Dorsolateral prefrontal cortex (tissue), 122 donors: ENCODE measurements at places on chromosomes 7 and 10.

GRCh38 chr10:122078965-122079795 is 90.2 kb downstream of the TACC2 start:
- no peak for DNase-seq

- no peak for DNase-seq
Observed at GRCh38 chr7:145902123-145902522, 214.5 kb upstream of the CNTNAP2 start.

- DNase-seq = no peak
Observed at GRCh38 chr7:71912476-71912875, 499.7 kb downstream of the CALN1 start.

DNA sequence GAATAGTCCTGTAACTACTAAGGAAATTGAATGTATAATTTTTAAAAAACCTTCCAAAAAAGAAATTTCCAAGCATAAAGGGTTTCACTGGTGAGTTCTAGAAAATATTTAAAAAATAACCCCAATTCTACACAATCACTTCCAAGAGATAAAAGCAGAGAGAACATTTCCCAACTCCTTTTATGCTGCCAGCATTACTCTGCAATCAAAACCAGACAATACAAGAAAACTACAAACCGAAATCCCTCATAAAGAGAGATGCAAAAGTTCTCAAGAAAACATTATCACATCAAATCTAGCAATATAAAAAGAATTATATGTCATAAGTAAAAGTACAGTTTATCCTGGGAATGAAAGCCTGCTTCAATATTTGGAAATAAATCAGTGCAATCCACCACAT is 84.8 kb downstream of the OAT start:
- no peak for DNase-seq

GRCh38 chr7:19215412-19215811 is 70.2 kb upstream of the FERD3L start:
- DNase-seq = no peak

DNA sequence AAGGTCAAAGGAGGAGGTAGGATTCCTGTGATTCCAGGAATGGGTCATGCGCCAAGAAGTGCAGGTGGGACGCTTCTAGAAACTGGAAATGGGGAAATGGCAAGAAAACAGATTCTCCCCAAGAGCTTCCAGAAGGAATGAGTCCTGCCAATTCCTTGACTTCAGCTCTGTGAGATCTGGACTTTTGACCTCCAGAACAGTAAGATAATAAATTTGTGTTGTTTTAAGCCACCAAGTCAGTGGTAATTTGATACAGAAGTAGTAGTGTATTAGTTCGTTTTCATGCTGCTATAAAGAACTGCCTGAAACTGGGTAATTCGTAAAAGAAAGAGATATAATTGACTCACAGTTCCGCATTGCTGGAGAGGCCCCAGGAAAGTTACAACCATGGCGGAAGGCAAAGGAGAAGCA is 178.6 kb upstream of the GALNT17 start:
- DNase-seq = no peak

GRCh38 chr7:105202616-105203015 is 186.1 kb downstream of the SRPK2 start:
- DNase-seq = no peak

GRCh38 chr7:80089366-80089765 is 45.3 kb upstream of the GNAI1 start:
- no peak for DNase-seq

DNA sequence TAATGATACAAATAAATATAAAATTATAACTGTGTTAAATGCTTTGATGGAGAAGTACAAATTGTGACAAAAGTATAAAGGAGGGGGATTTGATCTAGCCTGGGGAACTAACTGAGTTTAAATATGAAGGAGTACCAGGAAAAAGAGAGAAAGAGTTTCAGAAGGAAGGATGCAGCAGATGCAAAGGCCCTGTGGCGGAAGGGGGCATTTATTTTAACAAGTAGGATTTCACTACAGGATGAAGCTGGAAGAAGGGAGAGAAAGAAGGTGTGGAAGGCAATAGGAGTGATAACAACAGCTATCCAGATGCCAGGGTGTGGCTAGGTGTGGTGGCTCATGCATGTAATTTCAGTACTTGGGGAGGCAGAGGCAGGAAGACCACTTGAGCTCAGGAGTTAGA is 55.8 kb downstream of the AKR1B1 start:
- no peak for DNase-seq

DNA sequence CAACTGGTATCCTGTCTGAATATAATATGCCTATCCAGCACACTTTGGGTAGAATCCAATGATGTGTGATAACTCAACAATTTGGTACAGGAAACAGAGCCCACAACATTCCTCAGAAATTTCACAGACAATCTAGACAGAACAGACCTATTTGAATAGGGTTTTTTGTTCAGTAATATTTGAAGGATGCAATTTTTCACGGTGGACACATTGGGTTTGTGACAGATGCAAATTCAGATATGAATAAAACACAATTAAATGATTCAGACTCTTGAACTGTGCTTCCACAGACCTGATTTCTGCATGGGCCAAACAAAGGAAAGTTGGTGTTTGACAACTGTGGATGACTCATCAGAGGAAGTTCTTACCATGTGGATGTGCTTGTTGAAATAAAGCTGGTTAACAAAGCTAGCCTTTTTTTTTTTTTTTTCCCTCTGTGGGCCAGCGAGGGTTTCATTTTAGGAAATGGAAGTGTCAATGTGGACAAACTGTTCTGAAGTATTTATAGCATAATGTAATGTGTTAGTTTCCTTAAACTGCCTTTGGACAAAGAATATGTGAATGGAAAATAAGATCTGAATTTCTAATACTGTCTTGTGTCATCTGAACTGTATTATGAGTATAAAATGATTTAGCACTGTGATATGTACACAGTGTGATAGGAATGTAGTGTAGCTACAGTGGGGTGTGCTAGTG is 43.2 kb upstream of the FAM133B start:
- no peak for DNase-seq

DNA sequence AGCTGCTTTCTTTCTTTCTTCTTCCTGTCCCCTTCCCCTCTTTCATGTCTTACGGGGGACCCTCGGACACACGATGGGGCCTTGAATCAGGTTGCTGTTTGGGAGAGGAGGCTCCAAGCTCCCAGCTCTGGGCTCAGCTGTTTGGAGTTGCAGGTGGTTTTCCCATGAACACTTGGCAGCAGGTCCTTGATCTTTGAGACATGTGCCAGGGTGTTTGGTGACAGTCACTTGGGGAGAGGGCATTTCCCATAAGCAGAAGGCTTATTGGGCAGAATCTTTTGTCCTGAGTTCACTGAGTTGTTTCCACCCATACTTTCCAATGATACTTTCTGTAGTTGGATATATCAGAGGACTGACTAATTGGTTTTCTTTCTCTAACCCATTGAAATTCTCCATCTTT is 104.7 kb upstream of the SH2B2 start:
- DNase-seq = no peak

DNA sequence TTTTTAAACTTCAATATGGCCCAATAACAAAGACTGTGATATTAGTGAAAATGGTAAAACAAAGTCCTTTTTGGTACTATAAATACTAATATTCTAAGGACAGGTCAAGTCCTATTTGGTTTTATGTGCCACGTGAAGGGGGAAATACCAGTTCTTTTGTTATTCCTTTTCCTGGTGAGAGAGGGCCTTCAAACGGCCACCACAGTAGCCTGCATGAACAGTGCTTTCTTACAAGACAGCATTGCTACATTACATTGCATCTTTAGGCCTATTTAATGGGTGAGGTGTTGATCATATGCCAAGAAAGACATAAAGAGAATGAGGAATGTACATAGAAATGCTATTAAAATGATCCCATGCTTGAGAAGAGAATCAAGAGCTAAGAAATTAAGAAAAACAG is 214.8 kb downstream of the LRRTM3 start:
- no peak for DNase-seq

DNA sequence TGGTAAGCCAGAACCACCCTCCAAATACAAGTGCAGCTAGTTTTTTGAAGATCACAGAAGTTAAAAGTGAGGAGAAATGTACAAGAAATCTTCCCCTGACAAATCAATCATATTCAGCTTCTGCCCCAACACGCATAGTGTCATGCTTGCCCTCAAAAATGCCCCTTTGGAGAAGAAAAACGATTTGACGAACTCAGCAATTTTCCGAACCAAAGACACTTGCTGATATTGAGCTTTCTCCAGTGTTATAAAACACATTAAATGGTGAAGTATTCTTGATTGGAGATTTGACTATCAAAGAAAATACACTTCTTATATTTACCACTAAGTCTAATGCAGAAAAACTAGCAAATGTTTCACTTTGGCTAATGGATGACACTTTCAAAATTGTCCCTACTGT is 195.5 kb downstream of the ETV1 start:
- DNase-seq = no peak

DNA sequence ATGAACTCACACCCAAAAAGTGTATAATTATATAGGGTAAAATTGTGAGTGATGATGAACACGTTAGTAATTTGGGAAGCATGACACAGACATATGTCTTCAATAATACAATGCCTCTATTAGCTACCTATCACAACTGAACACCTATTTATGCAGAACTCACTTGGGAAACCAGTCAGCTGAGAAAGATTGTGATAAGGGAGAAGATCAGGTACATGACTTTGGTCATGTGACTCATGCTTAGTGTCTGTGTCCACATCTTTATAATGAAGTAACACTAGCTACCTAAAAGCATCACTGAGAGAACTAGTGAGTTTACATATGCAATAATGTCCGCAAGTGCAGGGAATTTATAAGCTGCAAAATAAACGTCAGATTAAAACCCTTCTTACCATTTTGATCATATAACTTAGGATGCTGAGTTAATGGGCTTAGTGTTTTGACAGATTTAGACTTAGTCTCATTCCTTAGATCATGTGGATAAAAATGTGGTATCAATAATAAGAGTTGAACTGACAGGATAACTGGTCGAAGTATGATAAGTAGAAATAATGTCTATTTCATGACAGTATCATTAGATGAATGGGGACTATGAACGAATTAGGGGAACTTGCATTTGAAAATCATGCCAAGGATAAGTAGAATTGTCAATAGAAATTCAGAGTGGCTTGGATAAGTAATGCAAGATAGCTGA is 11.6 kb downstream of the VWDE start:
- DNase-seq = no peak

GRCh38 chr7:97001221-97001620 is 4.1 kb upstream of the DLX6 start:
- no peak for DNase-seq

- DNase-seq = no peak
Observed at GRCh38 chr10:123149568-123150270, 1.8 kb downstream of the HMX2 start.

GRCh38 chr7:114540291-114540690 is 125.7 kb downstream of the FOXP2 start:
- DNase-seq = no peak

DNA sequence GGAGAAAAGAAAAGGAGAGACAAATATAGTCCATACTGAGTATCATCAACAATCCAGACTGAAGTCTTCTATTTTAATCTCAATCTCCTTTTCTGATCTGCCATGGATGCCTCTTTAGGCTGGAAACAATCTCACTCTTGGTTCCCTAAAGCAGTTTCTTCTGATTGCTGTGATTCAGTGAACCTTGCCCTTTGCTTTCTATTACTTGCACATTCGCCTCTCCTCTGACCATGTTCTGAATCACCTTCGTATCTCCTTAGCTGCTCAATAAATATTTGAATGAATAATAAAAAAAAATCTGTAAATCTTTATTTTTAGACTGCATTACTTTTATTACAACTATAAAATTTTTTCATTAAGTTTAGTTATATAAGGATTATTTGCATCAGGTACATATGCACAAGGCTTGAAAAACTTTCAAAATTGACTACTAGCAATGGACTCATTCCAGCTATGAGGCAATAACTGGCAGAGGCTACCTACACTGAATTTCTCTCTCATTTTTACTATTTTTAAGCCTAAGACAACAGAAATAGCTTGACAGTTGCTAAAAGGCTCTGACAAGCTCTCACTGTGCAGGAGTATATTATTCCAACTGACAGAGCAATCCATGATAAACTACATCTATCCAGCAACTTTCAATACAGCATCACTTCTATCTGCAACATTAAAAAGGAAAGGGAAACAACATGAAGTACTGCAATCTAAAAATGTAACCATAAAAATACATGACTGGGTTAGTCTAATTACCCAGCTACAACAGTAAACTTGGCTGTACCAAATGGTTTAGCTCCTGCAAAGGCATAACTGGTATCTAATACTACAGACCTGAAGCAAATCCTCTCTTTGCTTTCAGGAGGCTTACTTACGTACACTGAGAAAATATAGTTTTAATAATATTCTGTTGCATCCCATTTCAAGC is 25.6 kb downstream of the TM9SF3 start:
- DNase-seq = no peak

- no peak for DNase-seq
Observed at GRCh38 chr10:109166935-109167334, 756.4 kb downstream of the XPNPEP1 start.

- no peak for DNase-seq
Observed at GRCh38 chr7:152600266-152600665, 75.7 kb downstream of the XRCC2 start.

GRCh38 chr7:7516156-7516555 is 19.5 kb downstream of the COL28A1 start:
- DNase-seq = no peak

DNA sequence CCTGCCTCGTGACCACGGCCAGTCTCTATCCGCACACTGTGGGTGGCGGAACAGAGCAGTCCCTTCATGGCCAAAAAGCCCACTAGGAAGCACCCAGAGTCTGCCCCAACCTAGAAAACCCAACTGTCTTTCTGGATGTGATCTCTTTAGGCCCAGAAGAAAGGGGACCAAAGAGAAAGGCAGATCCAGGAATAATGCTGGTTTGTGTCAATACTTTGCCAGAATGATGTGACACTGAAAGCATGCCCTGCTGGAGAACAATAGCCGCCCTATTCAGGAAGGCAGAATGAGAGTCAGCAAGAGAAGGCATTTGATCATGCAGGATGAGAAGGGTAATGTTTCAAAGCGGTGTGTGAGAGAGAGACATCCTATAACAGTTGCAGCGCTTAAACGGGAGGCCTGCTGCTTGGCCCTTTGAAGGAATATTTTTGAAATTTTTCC is 274.7 kb downstream of the USP6NL start:
- DNase-seq = no peak

- no peak for DNase-seq
Observed at GRCh38 chr10:99880080-99880835, 97.8 kb downstream of the ABCC2 start.

DNA sequence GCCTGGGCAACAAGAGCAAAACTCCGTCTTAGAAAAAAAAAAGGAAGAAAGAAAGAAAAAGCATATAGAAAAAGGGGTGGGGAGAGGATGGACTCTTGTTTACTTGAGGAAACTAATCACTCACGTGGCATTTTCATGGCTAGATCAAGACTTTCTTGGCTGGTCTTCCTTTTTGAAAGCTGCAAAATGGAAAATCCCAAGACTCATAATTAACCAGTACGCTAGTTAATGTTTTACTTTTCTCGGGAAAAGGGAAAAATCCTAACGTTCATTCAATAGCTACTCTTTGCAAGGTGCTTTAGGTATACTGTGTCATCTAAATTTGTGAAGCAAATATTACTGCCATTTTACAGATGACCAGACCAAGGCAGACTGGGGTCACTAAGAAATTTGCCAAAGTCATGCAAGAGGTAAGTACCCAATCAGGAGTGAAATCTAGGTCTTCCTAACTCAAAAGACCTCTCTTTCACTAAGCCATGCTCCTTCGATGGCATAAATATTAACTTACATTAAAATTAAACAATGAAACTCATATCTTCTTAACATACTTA is 24.4 kb downstream of the NAPEPLD start:
- DNase-seq = no peak
